ENCODE measurements at places on chromosomes 6 and 20.

- no peak for DNase-seq
Observed at GRCh38 chr6:125112934-125113333, 40.6 kb upstream of the TPD52L1 start.

DNA sequence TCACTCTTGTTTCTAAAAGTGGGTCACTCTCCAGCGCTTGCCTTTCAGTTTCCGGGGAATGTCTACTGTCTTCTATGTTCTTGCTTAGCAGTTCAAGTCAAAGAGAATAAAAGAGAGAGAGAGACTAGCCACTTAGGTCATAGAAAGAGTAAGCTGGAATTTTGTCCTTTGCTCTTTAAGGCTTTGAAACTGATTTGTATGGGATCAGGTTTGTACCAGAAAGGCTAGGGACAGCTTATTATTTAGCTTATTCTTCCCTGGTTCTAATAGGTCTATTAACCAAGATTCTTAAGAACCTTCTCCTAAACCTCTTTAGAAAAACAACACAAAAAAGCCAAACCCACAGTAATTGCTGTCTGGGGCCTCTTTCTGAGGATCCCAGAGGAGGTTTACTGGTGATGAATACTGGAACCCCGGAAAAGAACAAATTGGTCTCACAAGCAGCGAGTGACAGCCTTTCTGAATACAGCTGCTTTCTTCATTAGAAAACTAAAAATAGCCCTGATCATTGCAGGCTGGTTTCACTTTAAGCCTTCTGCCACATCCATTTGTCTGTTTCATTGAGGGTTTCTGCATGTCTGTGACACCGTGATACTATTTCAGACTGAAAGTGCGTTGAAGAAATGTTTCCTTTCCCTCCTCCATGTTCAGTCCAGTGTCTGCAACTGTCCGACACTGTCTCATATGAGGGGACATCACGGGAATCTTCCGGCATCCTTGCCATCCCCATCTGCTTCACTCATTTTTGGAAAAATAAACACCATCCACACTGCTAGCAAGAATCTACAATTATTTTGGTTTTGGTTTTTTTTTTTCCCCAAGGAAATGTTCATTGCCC lies 75.1 kb upstream of the ATXN1 start:
- DNase-seq: no peak

GRCh38 chr6:34568341-34569201 lies 12.4 kb upstream of the SPDEF start:
- no peak for DNase-seq

DNA sequence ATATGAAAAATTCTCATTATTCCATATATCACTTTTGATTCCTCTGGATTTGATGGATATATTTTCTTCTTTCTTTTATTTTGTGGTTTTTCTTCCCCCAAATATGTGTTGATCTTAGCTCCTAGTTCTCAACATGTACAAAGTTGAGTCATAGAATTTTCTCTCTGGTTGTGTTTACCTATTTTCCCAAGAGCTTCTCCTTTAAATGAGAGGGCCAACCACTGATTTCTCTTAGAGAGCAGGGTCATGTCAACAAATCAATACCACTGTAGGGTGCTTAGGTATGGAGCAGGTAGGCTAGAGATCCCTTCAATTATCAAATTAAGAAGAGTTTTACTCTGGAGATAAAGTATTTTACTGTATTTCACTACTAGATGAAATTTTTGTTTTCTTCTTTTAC lies 145.7 kb downstream of the BMP5 start:
- DNase-seq: no peak

- DNase-seq: no peak
Observed at GRCh38 chr6:31765559-31765909, 3.1 kb downstream of the SAPCD1 start.
